B cell (primary cell): ENCODE measurements at places on chromosomes 3 and 15. TPM values are rescaled to one million over a fixed set of nuclear protein-coding genes. Genes with fewer than 3 reads are reported as not detected.

LRRIQ4 gene
- polyA plus RNA-seq = 0.04 TPM in 1 of 2 replicates, not detected in the other

EBLN2 gene
- polyA plus RNA-seq = 4.5 and 6.6 TPM in 2 replicates

TTLL13 gene
- 0.33 TPM in 1 of 2 replicates, not detected in the other for polyA plus RNA-seq

CHDH gene
- 0.03 and 0.22 TPM in 2 replicates for polyA plus RNA-seq

- no peak overlapping the region for H3K4me3 ChIP-seq
- H3K4me1 ChIP-seq = peaks cover 2% of the 10 kb centered on the region
- no peak overlapping the region for H3K27ac ChIP-seq
- no peaks in the 10 kb centered on the region for H3K36me3 ChIP-seq
- DNase-seq = no peak
These were observed 7.0 kb downstream of the DUOXA1 start for GRCh38 chr15:45122719-45123118.

GRCh38 chr3:69491975-69492374, 106.1 kb upstream of the FRMD4B start:
- H3K4me1 ChIP-seq = no peaks in the 10 kb centered on the region
- H3K4me3 ChIP-seq = no peak overlapping the region
- no peaks in the 10 kb centered on the region for H3K36me3 ChIP-seq
